ENCODE measurements at places on chromosomes 16 and 17. TPM values are rescaled to one million over a fixed set of nuclear protein-coding genes. Genes with fewer than 3 reads are reported as not detected.

DNA sequence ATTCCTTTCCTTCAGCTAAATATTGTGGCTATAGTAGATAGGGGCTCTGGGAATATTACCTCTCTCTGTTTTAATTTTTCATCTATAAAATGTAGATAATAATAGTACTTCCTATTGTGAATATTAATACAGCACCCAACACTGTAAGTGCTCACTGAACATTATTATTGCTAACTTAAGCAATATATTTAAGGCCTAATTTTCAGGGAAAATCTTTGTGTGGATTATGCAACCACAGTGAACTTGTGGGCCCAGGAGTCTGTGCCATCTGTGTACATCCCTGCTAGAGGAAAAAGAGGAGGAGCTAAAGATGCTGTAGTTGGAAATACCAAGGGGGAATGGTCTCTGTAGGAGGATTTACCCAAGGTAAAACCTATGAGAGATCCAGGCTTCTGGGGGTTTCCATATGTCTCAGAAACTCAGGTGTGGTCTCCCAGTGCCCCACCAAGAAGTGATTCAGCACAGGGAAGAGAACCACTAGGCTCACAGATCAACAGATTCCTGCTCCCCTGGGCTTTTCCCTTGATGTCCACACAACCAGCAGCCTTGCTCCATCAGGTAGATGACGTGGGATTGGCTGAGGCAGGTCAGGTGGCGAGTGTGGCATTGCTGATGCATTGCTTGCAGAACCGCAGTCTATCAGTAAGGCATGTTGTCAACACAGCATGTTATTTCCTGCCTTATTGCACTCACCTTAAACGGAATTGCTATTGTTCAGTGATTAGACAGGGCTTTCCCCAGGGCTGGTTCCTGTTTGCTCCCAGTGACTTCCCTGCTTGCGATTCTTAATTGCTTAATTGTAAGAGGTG is 1.6 kb upstream of the N4BP1 start:
- peak; percentile 23 for DNase-seq

DNA sequence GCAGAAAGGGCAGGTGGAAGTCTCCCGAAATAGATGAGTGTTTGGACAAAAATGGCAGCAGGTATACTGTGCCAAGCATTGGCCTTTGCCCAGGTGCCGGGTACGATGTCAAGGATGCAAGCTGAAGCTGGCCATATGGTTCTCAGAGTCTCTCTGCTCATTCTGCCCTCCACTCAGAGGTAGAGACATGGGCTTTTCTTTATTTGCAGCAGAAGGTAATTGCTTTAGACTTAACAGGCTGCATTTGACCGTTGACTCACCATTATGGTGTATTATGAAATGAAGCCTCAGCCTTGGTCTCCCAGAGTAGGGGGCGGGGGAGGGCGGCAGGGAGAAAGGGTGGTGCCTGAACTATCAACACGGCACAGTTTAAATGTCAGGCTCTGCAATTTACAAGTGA is 969.1 kb upstream of the EEF2KMT start:
- no peak for DNase-seq

DNA sequence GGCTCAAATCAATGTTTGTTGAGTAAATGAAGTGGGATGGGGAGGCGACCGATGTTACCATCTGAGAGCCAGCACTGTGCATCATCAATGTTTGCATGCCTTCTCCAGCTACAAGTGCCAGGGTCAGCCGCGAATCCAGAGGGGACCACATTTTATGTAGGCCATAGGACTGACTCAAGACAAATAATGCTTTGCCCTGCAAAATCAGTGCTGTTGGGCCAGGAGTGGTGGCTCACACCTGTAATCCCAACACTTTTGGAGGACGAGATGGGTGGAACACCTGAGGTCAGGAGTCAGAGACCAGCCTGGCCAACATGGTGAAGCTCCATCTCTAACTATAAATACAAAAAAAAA is 53.1 kb upstream of the WSB1 start:
- DNase-seq: no peak

- DNase-seq: no peak
Measured at GRCh38 chr17:71635187-71635586, 485.6 kb upstream of the SOX9 start.

Gene DEXI
- total RNA-seq: 48.5 TPM

Gene TEKT5
- not detected for total RNA-seq

Measured in SJSA1 (cell line).